Right cardiac atrium (tissue), 5 donors: ENCODE measurements at places on chromosomes 7 and 10. TPM values are rescaled to one million over a fixed set of nuclear protein-coding genes. Genes with fewer than 3 reads are reported as not detected.

SLC18A3 gene
- 0.14 TPM for total RNA-seq

ARPC1B gene
- 60.4 TPM for total RNA-seq

PLAC9 gene
- total RNA-seq, result 92.2 TPM

HTRA1 gene
- total RNA-seq, result 45.0 TPM

PANK1 gene
- total RNA-seq, result 7.9 TPM

ACTL6B gene
- total RNA-seq, result not detected

HACD1 gene
- total RNA-seq, result 162 TPM

ENO4 gene
- 0.36 TPM for total RNA-seq

AZGP1 gene
- total RNA-seq, result 21.3 TPM

TRPV5 gene
- not detected for total RNA-seq

STMP1 gene
- 30.9 TPM for total RNA-seq

LSM5 gene
- 40.0 TPM for total RNA-seq

GNGT1 gene
- total RNA-seq, result not detected
